ENCODE measurements at places on chromosomes 7 and 10.
A peak's percentile ranks its signal among the peaks of the same experiment; 100 is the strongest.

DNA sequence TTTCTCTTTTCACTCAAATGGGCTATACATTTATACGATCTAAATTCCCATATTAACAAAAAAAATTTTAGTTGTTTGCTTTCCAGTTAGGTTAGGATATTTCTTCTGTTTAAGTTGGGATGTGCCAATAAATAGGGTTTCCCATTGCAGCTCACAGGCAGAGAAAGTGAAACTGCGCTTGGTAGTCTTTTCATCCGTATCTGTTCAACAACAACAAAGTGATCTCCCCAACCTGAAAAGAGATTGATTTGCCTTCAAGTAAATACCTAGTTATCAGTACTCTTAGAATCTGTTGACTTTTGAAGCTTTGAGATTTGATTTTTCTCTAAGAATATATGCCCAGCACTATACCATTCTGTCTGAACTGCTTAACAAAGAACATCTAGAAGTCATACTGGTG lies 143.4 kb downstream of the DYNC1I1 start:
- no peak for DNase-seq

GRCh38 chr7:114530057-114530611 lies 115.5 kb downstream of the FOXP2 start:
- DNase-seq, result no peak

- DNase-seq, result peak; percentile 47
Observed at GRCh38 chr10:106189292-106189691, 975.2 kb downstream of the SORCS1 start.

GRCh38 chr7:55249332-55249731 lies 115.8 kb upstream of the LANCL2 start:
- DNase-seq, result no peak

DNA sequence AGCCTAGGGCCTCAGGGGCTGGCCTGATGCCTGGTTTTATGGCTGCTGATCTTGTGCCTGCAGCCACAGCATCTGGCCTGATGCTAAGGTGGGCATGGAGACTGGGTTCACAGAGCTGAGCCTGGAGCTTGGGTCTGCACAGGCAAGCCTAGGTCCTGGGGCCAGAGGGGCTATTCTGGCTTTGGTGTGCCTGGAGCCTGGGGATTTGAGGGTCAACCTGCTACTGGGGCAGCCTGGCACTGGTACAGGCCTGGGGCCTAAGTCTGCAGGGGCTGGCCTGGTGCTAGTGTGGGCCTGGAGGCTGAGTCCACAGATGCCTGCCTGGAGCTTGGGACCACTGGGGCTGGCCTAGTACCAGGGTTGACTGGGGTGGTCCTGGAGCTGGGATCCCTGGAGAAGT lies 481.8 kb upstream of the GHITM start:
- no peak for DNase-seq
